A549 treated with Hydrocortisone at 1 μM for 4 hours (cell line): ENCODE measurements at places on chromosomes 5 and 9. TPM values are rescaled to one million over a fixed set of nuclear protein-coding genes. Genes with fewer than 3 reads are reported as not detected.

NSG2 gene
- 0.05 TPM in 1 of 5 replicates, not detected in the others for total RNA-seq

TSSK1B gene
- not detected in 5 replicates for total RNA-seq

IL5 gene
- not detected in 5 replicates for total RNA-seq

NUTM2F gene
- 0.03 TPM in 1 of 5 replicates, not detected in the others for total RNA-seq

PCDHGC5 gene
- 0.02 TPM in 1 of 5 replicates, not detected in the others for total RNA-seq
